ENCODE measurements at places on chromosomes 7 and 10. TPM values are rescaled to one million over a fixed set of nuclear protein-coding genes. Genes with fewer than 3 reads are reported as not detected.

GRCh38 chr10:65196111-65196510 lies 1674.9 kb downstream of the REEP3 start:
- no peak overlapping the region for H3K4me3 ChIP-seq
- DNase-seq = no peak
- no peaks in the 10 kb centered on the region for H3K27me3 ChIP-seq
- no peak overlapping the region for H3K27ac ChIP-seq
- H3K36me3 ChIP-seq = no peaks in the 10 kb centered on the region

DNA sequence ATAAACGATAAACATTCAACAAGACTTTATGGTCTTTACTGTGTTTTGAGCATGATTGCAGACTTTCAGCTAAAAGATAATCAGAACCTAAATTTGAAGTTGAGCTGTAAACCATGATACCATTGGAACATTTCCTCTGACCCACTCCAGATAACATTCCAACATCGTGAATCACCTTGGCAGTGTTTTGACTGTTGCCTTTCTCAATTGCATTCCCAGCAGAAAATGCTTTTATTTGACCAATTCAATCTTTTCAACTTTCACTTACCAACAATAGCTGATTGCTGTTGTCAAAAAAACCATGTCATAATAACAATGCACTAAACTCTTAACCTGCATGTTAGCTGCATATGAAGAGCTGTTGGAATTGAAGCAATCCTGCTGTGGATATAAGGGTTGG lies 165.5 kb downstream of the MDFIC start:
- DNase-seq = no peak
- no peaks in the 10 kb centered on the region for H3K36me3 ChIP-seq
- no peak overlapping the region for H3K4me3 ChIP-seq
- H3K27ac ChIP-seq = no peak overlapping the region
- peaks cover 6% of the 10 kb centered on the region for H3K4me1 ChIP-seq

DNA sequence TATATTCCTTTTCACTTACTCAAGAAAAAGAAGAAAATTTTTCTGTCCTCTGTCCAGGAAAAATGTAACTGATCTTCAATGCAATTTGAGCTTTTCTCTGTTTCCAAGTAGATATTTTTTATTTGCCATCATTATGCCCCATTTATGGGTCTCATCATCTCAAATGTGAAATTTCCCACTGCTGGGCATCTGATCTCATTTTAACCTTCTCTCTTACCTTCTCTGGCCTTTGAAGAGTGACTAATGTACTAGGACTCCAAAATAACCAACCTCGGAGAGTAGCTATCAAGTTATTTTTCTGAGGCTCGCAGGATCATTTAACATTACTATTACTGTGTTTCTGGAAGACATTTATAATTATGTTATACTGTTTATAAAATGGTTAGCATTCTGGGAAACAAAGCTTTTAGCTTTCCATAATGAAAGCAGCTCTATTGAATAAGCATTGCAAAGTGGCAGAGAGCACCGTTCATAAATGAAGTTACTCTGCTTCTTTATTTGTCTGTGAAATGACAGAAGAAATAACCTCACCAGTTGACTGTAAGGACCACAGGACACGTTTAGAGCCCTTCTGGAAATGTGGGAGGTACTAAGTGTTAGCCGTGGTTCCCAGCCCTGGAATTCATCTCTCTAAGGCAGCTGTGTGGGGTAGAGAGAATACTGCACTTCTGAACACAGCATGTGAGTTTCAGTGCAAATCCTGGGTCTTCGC lies 33.3 kb upstream of the NMT2 start:
- no peak overlapping the region for H3K27ac ChIP-seq
- no peak overlapping the region for H3K4me3 ChIP-seq
- no peak for DNase-seq
- no peaks in the 10 kb centered on the region for H3K36me3 ChIP-seq
- no peaks in the 10 kb centered on the region for H3K27me3 ChIP-seq

GRCh38 chr7:27149842-27150567 lies 2.4 kb downstream of the HOXA3 start:
- H3K4me1 ChIP-seq = peaks cover 52% of the 10 kb centered on the region
- H3K27me3 ChIP-seq = no peaks in the 10 kb centered on the region
- H3K27ac ChIP-seq = peak overlapping the region; percentile 90
- DNase-seq = no peak
- H3K36me3 ChIP-seq = peaks cover 8% of the 10 kb centered on the region

DNA sequence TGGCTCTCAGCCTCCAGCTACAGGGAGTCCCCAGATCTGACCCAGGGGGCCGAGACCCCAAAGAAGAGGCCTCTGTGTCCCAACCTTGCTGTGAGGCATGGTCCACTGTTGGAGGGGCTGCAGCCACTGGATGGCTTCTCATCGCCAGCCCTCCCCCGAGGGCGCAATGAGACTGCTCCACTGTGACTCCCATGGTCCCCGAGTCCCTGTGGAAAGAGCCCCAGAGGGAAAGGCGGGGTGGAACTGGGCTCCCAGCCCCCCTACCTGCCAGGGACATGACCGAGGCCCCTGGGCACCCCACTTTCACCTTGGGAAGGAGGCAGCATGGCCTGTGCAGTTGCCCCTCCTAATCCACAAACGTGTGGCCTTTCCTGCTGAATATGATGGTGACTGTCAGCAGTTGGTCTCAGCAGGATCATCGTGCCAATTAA lies 33.5 kb upstream of the RET start:
- H3K36me3 ChIP-seq = no peaks in the 10 kb centered on the region
- no peaks in the 10 kb centered on the region for H3K4me1 ChIP-seq
- H3K27ac ChIP-seq = no peak overlapping the region
- H3K27me3 ChIP-seq = no peaks in the 10 kb centered on the region
- H3K4me3 ChIP-seq = no peak overlapping the region

DNA sequence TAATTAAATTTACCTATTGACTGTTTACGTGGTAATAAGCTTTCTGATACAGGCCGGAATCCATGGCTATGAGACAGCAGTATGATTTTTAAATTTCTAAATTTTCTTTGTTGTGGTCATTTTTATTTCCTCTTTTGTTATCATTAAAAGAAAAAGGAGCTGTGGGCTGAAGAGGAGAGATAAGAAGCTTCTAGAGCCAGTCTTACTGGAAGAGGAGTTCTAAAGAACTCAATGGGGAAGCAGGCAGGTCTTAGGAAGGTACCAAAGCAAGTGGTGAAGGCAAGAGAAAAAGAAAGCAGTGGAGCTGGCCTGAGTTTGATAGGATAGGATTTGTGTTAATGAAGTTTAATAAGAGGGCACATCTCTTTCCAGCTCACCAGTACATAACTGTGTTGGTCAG lies 1187.8 kb downstream of the CNTNAP2 start:
- H3K36me3 ChIP-seq = no peaks in the 10 kb centered on the region
- no peak for DNase-seq
- no peak overlapping the region for H3K27ac ChIP-seq

- H3K4me1 ChIP-seq = no peaks in the 10 kb centered on the region
- no peaks in the 10 kb centered on the region for H3K36me3 ChIP-seq
- H3K4me3 ChIP-seq = no peak overlapping the region
- DNase-seq = no peak
Observed at GRCh38 chr10:83127942-83128575, 1011.2 kb upstream of the GHITM start.

DNA sequence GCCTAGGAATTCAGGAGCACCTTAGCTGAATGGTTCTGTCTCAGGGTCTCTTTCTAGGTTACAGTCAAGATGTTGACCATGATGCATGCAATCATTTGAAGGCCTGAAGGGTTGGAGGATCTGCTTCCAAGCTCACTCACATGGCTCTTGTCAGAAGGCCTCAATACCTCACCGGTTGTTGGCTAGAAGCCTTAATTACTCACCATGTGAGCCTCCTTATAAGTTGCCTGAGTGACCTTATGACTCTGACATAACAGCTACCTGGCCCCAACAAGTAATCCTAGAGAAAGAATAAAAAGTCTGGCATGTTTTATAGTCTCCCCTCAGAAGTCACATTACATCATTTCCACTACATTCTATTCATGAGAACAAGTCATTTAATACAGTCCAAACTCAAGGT lies 3.4 kb upstream of the C1GALT1 start:
- peaks cover 16% of the 10 kb centered on the region for H3K4me1 ChIP-seq
- H3K27me3 ChIP-seq = no peaks in the 10 kb centered on the region
- no peaks in the 10 kb centered on the region for H3K36me3 ChIP-seq
- H3K4me3 ChIP-seq = no peak overlapping the region
- DNase-seq = no peak

- H3K4me3 ChIP-seq = no peak overlapping the region
- no peaks in the 10 kb centered on the region for H3K27me3 ChIP-seq
- no peak overlapping the region for H3K27ac ChIP-seq
- H3K4me1 ChIP-seq = no peaks in the 10 kb centered on the region
Observed at GRCh38 chr10:72123616-72124015, 35.3 kb upstream of the SPOCK2 start.

- peaks cover 26% of the 10 kb centered on the region for H3K4me1 ChIP-seq
- H3K27ac ChIP-seq = peak overlapping the region; percentile 90
- peak overlapping the region; percentile 56 for H3K4me3 ChIP-seq
- H3K27me3 ChIP-seq = no peaks in the 10 kb centered on the region
Observed at GRCh38 chr10:63268798-63269503, 135.8 kb downstream of the NRBF2 start.

- H3K36me3 ChIP-seq = no peaks in the 10 kb centered on the region
- H3K27ac ChIP-seq = no peak overlapping the region
- no peak for DNase-seq
- no peaks in the 10 kb centered on the region for H3K27me3 ChIP-seq
- peaks cover 16% of the 10 kb centered on the region for H3K4me1 ChIP-seq
- no peak overlapping the region for H3K4me3 ChIP-seq
Observed at GRCh38 chr10:91080776-91081175, 139.7 kb upstream of the PCGF5 start.

GRCh38 chr7:134694767-134695166 lies 48.1 kb downstream of the BPGM start:
- no peaks in the 10 kb centered on the region for H3K36me3 ChIP-seq
- H3K27me3 ChIP-seq = no peaks in the 10 kb centered on the region
- H3K27ac ChIP-seq = peak overlapping the region; percentile 54

- no peak for DNase-seq
- no peak overlapping the region for H3K4me3 ChIP-seq
- H3K27me3 ChIP-seq = no peaks in the 10 kb centered on the region
- H3K36me3 ChIP-seq = no peaks in the 10 kb centered on the region
- no peaks in the 10 kb centered on the region for H3K4me1 ChIP-seq
Observed at GRCh38 chr7:155769701-155770100, 42.6 kb downstream of the SHH start.

ICA1 gene
- total RNA-seq = 1.9 TPM

ELOVL3 gene
- total RNA-seq = 0.51 TPM

SYNPO2L gene
- total RNA-seq = 26.8 TPM

FAM13C gene
- total RNA-seq = 6.0 TPM

HTR7 gene
- 0.85 TPM for total RNA-seq

CTBP2 gene
- 26.2 TPM for total RNA-seq

HECW1 gene
- total RNA-seq = 1.8 TPM

CXCL12 gene
- 16.6 TPM for total RNA-seq

PILRA gene
- 0.62 TPM for total RNA-seq

Data from gastrocnemius medialis (tissue), 4 donors.